ENCODE measurements at places on chromosomes 3 and 15.

- DNase-seq = no peak
These were observed 3.2 kb downstream of the MGLL start for GRCh38 chr3:127819086-127819485.

- DNase-seq = no peak
These were observed 77.0 kb upstream of the GBE1 start for GRCh38 chr3:81838457-81838856.

- DNase-seq = no peak
These were observed 24.2 kb downstream of the NBEAL2 start for GRCh38 chr3:47003461-47004368.

GRCh38 chr3:39106281-39106811, 1.1 kb downstream of the GORASP1 start:
- peak; percentile 63 for DNase-seq
